ENCODE measurements at places on chromosomes 6 and 20.

- DNase-seq: no peak
Measured at GRCh38 chr6:16301511-16301910, 63.1 kb downstream of the GMPR start.

GRCh38 chr20:47972916-47973309 lies 187.6 kb upstream of the SULF2 start:
- no peak for DNase-seq

GRCh38 chr6:3755637-3756545 lies 4.4 kb upstream of the PXDC1 start:
- DNase-seq: no peak

- DNase-seq: no peak
Measured at GRCh38 chr6:30963641-30964040, 19.9 kb upstream of the MUC21 start.

DNA sequence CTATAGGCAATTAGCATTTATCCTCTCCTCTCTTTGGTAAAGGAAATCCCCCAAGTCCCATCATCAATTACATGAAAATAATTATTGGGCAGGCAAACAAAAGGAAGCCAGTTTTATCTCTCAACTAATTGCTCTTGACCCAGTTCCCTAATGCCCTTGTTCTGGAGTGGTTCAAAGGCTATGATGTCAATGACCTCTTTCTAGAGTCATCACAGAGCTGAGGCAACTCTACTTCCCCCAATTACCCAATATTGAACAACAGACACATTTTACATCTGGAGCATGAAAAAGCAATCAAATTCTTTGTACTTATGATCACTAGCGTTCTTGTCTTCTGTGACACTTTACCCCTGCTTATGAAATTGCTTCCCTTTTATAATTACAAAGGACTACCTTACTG lies 43.5 kb downstream of the NT5E start:
- DNase-seq: no peak

DNA sequence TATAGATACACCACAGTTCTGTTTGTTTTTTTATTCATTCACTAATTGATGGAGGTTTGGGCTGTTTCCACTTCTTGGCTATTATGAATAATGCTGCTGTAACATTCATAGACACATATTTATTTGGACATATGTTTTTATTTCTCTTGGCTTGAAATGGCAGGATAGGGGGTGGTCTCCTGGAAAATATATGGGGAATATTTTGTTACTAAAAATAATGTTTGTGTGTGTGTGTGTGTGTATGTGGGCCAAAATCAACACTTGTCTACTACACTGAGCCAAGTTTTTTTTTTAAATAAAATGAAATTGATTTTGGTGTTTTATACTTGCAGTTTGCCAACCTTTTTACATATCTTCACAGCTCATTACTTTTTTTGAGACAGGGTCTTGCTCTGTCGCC lies 264.4 kb upstream of the SULF2 start:
- no peak for DNase-seq

- DNase-seq: peak; percentile 29
Measured at GRCh38 chr6:85923013-85923430, 280.3 kb upstream of the SYNCRIP start.

Measured in RCC 7860 (cell line).